ENCODE measurements at places on chromosomes 13 and 19. TPM values are rescaled to one million over a fixed set of nuclear protein-coding genes. Genes with fewer than 3 reads are reported as not detected.

Gene NANOS2
- total RNA-seq, result not detected

DNA sequence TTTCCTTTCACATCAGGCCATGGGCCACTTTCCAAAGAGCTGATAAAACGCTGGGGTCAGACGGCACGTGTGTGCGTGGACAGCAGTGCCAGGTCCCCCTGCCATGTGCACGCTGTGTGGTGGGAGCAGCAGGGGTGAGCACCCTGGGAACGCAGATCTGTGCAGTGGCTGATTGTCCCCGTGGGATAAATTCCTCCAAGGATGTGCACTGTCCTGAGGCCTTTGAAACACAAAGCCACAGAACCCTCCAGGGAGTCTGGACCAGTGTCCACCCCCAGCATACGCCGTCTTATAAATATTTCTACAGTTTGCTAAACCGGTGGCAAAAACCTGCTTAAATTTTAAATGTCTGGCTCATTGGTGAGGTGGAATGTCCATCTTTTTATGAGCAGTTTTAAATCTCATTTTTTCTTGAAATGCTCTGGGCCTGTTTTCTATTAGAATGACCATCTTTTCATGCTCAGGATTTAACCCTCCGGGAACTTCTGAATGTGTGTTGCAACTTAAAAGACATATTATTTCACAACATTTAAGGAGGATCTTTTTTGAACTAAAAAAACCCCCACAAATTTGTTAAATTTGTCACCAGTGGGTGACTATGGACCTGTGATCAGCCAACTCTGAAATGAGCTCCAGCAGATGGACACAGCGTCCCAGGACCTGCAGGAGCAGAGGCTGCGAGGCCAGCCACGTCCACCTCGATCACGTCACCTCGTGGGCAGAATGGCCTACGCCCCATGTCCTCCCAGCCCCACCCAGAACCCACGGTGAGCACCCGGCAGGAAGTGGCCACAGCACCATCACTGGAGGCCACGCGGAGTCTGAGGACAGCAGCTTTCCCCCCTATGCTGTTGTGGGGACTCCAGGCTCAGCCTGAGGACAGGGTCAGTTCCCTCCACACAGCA lies 68.6 kb downstream of the RASA3 start:
- peak; percentile 17 for DNase-seq

GRCh38 chr13:46352805-46353204 lies 34.2 kb downstream of the RUBCNL start:
- no peak for DNase-seq

DNA sequence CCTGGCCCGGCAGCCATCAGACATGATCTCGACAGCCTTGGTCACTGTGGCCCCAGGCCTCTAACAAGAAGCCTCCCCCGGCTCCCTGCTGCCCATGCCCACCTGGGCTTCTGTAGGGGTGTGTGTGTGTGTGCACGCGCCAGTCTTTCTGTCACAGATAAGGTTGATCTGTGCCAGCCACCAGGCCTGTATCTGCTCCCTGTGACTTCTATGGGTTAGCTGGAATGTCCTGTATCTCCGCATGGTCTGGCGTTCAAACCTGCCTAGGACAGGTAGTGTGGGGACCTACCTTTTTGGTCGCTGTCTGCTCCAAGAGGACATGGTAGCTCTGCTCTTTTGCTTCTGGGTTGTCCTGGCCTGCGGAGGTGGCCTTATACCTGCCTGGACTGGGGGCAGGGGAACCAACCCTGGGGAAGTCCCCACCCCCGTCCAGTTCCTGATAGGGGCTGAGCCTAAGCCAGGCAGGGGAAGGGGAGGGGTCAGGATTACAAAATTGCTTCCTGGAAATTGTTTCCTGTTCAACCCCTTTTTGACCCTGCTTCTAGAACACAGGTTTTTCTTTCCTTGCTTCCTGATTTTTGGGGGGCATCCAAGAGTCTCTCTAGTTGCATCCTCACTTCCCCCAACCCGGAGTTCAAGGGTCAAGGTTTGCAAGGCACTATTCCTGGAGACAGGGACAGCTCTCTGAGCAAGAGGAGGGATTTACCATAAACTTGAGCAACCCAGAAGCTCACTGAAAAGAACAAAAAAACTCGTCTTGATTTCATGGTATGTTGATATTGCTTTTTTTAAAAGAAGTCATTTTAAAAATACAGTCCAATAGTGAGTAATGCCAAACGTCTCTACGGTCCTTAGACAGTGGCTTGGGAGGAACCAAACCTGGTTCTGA lies at the start of gene LRG1:
TSS of gene LRG1 (minus strand) at position 344 of the 889 bp plus-strand sequence. CDS start at position 321, 23 bp downstream.
- DNase-seq, result peak; percentile 55

DNA sequence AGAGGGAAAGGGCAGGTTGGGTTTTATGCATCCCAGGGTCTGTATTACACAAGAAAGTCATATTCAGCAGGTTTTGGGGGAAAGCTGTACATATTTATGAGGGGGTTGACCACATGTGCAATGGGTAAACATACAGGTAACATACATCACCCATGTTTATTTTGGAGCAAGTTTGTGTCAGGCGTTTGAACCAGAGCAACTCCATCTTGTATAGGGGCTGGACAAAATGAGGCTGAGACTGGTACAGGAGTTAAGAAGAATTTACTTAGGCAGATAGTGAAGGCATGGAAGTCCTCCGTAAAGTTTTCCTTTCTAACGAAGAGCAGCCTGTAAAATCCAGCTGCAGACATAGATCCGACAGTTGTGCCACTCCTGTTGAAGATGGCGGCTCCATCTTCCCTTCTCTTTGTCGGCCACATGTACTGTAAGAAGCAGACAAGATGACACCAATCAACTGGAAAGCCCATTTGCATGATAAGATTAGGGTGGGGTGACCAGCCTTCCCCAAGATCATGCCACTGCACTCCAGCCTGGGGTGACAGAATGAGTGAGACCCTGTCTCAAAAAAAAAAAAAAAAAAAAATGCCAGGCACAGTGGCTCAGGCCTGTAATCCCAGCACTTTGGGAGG lies 4.7 kb upstream of the NUDT19 start:
- no peak for DNase-seq
